Activated T-helper 2 cell treated with anti-CD3 and anti-CD28 coated beads, Interferon-gamma antibody, Interleukin-2, Interleukin-4, amounts not matched to agents 10 μg/mL and 5 μg/mL and 100 μg/mL, durations not matched to agents 14 hours and 24 hours and 36 hours (primary cell): ENCODE measurements at places on chromosomes 3 and 15.

- no peak overlapping the region for H3K4me3 ChIP-seq
- H3K36me3 ChIP-seq = no peaks in the 10 kb centered on the region
- no peaks in the 10 kb centered on the region for H3K27me3 ChIP-seq
- no peak overlapping the region for H3K27ac ChIP-seq
- no peaks in the 10 kb centered on the region for H3K4me1 ChIP-seq
Observed at GRCh38 chr3:114014211-114014610, 42.1 kb downstream of the CCDC191 start.

GRCh38 chr15:98311566-98312188, 336.7 kb upstream of the IGF1R start:
- peak; percentile 52 for DNase-seq
- H3K4me3 ChIP-seq = no peak overlapping the region
- no peaks in the 10 kb centered on the region for H3K36me3 ChIP-seq

GRCh38 chr15:89916660-89917059, 3.9 kb upstream of the ARPIN start:
- H3K27ac ChIP-seq = no peak overlapping the region
- no peak overlapping the region for H3K4me3 ChIP-seq
- DNase-seq = no peak

DNA sequence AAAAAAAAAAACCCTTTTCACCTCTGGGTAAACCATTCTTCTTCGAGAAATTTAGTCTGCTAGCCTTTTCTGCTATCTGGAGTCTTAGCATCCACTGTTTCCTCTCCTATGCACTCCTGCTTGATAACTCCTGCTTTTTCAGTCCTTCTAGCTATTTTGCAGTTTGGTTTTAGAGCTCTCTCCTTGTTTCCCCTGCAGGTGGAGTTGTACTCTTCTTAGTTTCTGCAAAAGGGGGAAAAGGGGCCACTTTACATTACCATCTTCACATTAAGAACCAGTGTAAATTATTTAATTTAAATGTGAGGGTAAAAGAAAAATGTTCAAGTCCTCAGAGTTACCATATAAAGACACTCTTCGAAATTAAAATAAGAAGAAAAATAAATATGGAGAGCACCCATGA, 23.6 kb upstream of the MYLK start:
- no peaks in the 10 kb centered on the region for H3K4me1 ChIP-seq
- H3K36me3 ChIP-seq = no peaks in the 10 kb centered on the region
- H3K27ac ChIP-seq = no peak overlapping the region
- no peak overlapping the region for H3K4me3 ChIP-seq
- no peak for DNase-seq
- peaks cover 2% of the 10 kb centered on the region for H3K27me3 ChIP-seq

DNA sequence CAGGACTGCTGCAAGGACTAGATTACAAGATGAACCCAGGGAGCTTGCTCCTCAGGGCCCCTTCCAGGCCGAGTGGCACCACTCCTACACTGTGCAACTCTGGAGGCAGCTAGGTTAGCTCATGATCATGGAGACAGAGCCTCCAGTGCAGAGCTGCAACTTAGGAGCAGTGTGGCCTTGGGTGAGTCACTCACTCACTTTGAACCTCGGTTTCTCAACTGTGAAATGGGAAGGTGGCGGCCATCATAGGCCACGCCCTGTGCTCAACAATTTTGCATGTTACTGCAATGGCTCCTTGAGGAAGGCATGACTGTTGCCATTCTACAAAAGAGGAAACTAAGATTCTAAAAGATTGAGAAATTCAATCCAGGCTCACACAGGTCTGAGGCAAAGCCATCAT, 11.2 kb upstream of the CXCR6 start:
- no peak for DNase-seq
- peaks cover 93% of the 10 kb centered on the region for H3K36me3 ChIP-seq
- H3K27me3 ChIP-seq = no peaks in the 10 kb centered on the region
- H3K27ac ChIP-seq = no peak overlapping the region
- no peak overlapping the region for H3K4me3 ChIP-seq
- H3K4me1 ChIP-seq = no peaks in the 10 kb centered on the region
